ENCODE measurements at places on chromosomes 11 and 22. TPM values are rescaled to one million over a fixed set of nuclear protein-coding genes. Genes with fewer than 3 reads are reported as not detected.
A peak's percentile ranks its signal among the peaks of the same experiment; 100 is the strongest.

DNA sequence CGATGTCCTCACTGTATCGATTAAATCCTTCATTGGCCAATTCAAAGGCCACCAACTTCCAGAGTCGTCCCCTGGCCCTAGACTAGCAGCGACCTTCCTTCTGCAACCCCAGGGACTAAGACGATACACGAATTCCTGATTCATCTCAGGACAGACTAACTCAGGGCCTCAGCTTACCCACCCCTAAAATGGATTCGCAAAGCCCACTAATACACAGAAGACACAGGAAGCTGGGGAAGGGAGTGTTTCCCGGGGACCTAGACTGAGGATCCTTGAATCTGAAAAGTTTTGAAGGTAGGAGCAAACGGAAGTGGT lies 509 bp downstream of the LAMTOR1 start:
- no peak for DNase-seq

GRCh38 chr11:33194455-33194854 lies 33.2 kb upstream of the CSTF3 start:
- no peak for DNase-seq

- no peak for DNase-seq
Observed at GRCh38 chr11:35516403-35516802, 9.0 kb downstream of the PAMR1 start.

PDXP gene
- total RNA-seq: 21.5 TPM

OR56A1 gene
- not detected for total RNA-seq

- no peak for DNase-seq
Observed at GRCh38 chr11:93073026-93073425, 103.6 kb downstream of the MTNR1B start.

DNA sequence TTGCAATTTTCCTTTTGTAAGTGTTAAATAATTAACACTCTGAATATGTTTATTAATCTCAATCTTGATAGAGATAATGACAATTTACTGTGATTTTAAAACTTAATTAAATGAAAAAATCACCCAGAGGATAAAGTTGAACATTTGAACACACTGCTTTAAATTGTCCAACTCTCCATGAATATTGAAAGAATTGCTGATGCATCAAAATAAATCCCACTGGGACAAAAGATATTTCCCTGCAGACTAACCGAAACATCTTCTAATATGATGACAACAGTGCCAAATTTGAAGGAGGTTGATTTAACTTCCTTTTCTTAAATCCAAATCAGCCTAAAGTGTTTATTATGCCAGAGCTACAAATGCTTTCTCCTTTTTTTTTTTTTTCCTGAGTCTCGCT lies 47.6 kb downstream of the F2 start:
- no peak for DNase-seq

DNA sequence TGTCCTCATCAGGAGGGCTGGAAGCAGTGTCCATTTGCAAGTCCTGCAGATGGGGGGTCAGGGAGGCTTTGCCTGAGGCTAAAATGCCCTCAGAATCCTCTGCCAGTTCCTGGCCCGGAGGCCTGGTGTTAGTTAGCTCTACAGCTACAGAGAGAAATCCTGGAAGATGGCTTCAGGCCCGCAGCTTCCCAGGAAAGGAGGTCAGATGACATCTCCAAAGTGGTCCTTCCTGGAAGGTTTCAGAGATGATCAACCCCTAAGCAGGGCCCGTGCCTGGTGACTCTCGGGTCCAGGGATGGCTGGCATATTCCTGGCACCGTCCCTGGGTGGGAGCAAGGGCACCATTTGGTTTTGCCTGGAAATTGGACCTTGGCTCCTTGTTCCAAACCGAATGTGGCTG lies 959.1 kb downstream of the BRD1 start:
- DNase-seq: peak; percentile 1

DNA sequence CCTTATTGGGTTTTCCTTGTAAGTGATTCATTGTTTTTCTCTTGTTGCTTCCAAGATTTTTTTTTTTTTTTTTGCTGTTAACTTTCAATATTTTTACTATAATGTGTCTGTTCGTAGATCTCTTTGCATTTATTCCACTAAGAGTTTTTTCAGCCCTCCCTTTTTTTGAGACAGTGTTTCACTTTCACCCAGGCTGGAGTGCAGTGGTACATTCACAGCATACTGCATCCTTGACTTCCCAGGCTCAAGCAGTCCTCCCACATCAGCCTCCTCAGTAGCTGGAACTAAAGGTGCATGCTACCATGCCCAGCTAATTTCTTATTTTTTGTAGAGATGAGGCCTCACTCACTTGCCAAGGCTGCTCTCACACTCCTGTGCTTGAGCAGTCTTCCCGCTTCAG lies 1282.0 kb upstream of the CNTN5 start:
- DNase-seq: no peak

- no peak for DNase-seq
Observed at GRCh38 chr11:35112056-35112845, 26.7 kb upstream of the CD44 start.

GRCh38 chr22:17775781-17776465 lies 1.7 kb upstream of the BID start:
- no peak for DNase-seq

DNA sequence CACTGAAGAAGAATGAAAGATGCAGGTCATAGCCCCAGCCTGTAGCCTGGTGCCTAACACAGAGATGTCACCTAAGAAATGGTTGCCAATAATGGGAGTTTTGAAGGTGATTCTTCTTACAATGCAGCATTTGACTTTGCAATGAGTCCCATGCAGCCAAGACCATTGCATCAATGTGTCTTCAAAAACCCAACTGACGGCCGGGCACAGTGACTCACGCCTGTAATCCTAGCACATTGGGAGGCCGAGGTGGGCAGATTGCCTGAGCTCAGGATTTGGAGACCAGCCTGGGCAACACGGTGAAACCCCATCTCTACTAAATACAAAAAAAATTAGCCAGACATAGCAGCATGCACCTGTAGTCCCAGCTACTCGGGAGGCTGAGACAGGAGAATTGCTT lies 89.3 kb upstream of the ASPHD2 start:
- DNase-seq: no peak

DNA sequence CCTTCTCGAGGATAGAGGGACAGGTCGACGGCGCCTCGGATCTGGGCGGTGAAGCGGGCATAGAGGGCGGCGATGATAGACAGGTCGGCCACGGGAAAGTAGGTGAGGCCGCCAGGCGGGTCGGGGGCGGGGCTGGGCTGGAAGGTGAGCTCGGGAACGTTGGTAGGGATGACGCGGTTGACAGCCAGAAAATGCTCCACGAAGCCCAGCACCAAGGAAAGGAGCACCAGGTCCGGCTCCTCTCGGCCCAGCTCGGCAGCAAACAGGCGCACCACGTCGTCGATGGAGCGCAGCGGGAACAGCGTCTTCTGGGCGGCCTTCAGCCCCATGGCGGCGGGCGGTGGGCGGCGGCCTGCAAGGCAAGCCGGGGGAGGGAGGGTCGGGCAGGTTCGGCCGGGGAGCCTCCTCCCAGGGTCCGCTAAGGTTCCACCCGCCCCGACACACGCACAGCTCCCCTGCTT lies 540 bp downstream of the MEN1 start:
- DNase-seq: peak; percentile 34

DNA sequence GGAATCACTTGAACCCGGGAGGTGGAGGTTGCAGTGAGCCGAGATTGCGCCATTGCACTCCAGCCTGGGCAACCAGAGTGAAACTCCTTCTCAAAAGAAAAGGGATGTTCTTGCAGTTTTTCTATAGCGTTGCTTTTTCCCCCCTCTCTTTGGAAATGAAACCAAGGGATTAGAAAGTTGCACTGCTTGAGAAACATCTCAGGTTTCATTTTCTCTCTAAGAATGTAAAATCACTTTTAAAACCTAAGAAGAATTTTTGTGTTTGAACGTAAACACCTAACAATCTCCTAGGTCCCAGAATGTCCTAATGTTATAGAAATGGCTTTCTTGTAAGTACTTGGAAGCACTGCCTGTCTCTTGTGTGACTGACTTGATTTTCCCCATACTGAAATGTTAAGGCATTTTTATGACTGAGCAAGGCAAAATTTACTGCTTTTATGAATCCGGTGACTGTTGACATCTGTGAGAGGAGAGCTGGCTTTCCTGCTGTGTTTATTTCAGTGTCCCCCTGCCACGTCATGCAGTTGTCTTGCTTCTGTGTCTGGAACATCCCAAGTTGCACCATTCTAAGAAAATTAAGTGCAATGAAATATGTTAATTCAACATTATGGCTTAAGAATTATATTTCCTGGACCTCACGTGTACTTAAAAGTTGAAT lies 37.7 kb downstream of the NF2 start:
- DNase-seq: no peak

CDHR5 gene
- not detected for total RNA-seq

ABCG4 gene
- total RNA-seq: 1.1 TPM

GRCh38 chr11:131814108-131814507 lies 443.7 kb downstream of the NTM start:
- DNase-seq: no peak

DNA sequence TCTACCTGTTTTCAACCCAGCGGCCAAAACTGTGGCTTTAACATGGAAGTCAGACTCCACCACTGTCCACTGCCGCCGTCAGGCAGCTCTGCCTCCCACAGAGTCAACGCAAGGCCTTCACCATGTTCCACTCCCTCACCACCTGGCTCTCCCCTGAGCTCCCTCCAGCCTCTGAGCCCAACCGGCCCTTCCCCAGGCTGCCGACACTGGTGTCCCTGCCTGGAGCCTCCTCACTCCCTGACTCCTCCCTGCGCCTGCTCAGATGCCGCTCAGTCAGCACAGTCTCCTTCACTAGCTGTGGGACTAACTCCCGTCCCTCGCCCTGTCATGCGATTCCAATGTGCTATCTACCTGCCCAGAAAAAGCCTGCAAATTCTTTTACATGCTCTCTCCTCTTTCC lies 16.3 kb downstream of the SULT4A1 start:
- no peak for DNase-seq

DNA sequence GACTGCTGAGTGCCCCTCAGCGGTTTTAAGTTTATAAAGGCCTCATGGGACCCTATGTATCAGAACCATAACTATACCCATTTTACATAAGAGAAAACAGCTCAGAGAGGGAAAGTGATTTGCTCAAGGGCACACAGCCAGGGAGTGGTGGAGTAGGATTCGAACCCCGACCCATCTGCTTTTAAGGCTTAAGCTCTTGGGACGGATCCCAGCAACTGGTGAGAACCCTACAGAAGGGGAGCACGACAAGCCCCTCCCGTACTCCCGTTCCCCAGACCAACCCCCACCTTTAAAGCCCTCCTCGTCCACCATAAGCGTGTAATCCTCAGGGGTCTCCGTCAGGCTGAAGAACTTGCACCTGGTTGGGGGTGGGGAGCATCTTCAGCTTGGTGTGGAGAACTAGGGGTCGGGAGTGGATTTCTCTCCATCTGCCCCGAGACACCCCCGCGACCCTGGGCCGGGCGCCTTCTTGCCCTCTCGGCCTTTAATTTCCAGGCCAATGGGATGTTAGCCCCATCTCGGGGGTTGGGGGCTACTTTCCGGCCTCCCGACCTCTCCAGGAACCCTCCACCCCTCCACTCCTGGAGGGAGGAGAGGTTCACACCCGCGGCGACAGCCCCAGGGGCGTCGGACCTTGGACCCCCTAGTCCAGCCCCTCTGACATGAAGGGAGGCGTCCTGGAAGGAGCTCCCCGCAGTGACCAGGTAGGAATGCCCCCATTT lies 725 bp downstream of the CASTOR1 start:
- DNase-seq: no peak

DENND6B gene
- 1.4 TPM for total RNA-seq

DNA sequence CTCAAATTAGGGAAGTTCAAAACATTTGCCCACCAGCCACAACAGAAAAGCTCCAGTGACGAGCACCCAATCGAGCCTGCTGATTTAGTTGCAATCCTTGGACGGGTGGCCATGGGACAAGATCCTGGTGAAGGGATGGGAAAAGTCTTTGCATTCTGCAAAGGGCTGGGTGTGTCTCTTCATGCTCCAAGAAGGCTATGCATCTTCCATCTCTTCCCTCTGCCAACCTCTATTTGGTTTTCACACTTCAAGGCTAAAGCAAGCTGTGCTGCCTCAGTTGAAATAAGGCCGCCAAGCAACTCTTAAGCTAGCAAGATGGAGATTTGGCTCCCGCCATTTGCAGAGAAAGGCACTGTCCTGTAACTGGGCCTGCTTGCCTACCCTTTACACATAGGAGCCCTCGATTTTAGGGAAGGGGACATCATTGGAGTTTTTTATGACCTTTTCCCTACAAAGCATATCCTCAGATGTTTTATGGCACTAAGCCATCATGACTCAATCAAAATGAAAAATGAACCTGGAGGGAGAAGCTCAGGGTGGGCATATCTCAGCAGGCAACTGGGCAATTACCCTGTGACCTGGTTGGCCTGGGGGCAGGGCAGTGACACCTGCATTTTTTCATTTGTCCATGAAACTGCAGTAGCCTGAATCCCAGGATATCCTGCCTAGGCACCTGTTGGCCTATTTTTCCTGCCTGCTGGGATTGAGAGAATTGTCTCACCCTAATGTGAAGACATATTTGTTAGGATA lies 45.0 kb upstream of the BLID start:
- DNase-seq: no peak

- DNase-seq: no peak
Observed at GRCh38 chr11:73995247-73995646, 12.6 kb upstream of the UCP2 start.

- no peak for DNase-seq
Observed at GRCh38 chr22:33883561-33883960, 36.7 kb downstream of the LARGE1 start.

DNA sequence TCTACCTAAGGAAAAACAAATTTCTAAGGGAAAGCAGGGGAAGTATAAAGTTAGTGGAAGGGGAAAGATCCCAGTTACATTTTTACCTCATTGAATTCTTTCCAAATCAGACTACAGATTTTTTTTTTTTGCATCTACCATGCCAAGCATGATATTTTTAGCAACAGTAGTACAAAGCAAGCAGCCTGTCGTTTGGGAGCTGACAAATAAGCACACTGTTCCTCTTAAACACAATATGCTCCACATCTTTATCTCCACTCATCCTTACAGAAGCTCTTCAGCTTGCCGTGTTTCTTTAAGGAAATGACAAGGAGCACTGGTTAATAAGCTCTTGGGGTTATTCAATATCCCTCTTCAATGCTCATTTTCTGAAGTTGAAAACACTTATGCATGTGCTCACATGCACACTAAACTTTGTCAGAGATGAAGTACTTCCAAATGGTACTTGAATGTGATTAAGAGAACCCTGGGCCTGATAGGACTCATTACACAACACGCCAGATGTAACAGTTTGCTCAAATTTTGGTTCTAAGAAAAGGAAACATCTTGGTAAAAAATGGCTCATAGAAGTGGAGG lies 53.8 kb downstream of the PAX6 start:
- no peak for DNase-seq

DNA sequence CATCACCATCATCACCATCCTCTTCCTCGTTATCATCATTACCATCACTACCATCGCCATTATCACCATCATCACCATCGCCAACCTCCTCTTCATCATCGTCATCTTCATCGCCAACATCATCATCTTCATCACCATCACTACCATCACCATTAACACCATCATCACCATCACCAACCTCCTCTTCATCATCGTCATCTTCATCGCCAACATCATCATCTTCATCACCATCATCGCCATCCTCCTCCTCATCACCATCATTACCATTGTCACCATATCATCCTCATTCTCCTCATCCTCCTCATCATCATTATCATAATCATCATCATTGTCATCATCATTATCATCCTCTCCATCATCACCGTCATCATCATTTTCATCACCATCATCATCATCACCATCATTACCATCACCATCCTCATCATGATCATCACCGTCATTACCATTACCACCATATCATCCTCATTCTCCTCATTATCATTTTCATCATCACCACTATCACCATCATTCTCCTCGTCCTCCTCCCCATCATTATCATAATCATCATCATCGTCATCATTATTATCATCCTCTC lies 1498.7 kb downstream of the TBC1D22A start:
- no peak for DNase-seq

KRTAP5-8 gene
- total RNA-seq: not detected

Measured in left ventricle myocardium superior (tissue), 1 donor.